Activated gamma-delta T cell (primary cell): ENCODE measurements at places on chromosomes 7 and 10.

DNA sequence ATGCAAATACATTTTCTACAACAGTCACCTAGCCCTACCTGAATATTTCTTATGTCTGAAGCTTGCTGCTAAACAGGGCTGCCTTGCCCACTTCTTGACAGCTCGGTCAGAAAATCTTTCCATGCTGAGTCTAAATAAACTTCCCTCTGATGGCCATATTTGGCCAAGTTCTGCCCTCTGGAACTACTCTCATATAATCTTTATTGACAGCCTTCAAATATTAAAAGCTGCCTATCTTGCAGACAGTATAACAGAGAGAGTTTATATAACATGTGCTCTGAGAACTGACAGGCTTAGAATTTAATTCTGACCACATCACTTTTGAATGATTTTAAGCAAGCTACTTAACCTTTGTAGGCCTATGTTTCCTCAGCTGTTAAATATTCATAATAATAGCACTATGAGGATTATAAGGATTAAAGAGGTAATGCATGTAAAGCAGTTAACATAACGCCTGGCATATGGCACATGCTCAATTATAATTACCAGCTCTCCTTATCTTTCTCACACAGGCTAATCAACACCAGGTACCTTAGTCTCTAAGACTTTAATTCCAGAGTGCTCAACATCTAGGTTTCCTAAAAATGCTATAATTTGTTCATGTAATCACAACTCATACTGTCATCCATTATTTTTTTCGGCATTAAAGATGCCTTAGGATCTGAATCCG, 334.1 kb downstream of the HPSE2 start:
- no peak for DNase-seq

DNA sequence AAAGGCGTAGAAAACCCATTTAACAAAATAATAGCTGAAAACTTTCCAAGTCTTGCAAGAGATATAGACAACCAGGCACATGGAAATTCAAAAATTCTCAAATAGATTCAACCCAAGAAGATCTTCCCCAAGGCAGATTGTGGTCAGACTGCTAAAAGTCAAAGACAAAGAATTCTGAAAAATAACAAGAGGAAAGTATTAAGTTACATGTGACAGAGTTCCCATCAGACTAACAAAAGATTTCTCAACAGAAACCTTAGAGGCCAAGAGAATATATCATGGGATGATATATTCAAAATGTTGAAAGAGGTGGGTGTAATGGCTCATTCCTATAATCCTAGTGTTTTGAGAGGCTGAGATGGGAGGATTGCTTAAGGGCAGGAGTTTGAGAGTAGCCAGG, 59.8 kb downstream of the TMEM178B start:
- no peak for DNase-seq

- DNase-seq: no peak
Observed at GRCh38 chr7:87599336-87599735, 1.3 kb downstream of the ABCB1 start.

DNA sequence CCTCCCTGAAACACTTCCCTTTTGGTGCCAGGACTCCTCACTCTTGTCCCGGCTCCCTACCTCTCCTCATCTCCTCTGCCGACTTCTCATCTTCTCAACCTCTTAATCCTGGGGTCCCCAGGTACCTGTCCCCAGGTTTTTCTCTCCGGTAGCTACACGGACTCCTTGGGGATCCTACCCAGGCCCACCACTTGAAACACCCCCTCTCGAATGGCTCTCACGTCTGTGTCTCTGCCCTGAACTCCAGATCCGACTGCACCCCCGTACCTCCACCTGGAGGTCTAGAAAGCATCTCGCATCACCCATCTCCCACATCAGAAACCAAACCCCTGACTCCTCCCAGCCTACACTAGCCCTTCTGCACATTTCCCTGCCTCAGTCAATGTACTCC, 4.8 kb downstream of the TBATA start:
- no peak for DNase-seq

DNA sequence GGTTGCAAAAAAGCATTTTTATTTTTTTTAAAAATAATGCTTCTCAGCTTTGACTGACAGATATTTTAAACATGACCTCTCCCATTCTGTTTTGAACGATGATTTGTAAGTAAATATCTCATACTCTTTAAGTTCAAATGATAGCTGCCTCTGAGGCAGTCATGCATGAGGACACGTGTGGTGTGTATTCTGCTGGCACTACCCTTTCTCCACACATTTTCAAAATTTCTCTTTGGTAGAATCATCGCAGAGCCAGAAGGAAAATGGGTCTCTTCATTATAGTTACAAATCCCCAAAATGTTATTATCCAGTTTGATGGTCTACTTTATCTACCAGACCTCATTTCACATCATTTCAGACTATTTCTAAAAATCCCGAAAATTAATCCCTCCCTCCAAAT, 55.1 kb downstream of the FZD1 start:
- no peak for DNase-seq

- no peak for DNase-seq
Observed at GRCh38 chr10:99630991-99631390, 10.8 kb upstream of the SLC25A28 start.

GRCh38 chr10:76020630-76021029, 589.2 kb downstream of the LRMDA start:
- DNase-seq: no peak

GRCh38 chr10:5603091-5603847, 63.1 kb downstream of the ASB13 start:
- no peak for DNase-seq

DNA sequence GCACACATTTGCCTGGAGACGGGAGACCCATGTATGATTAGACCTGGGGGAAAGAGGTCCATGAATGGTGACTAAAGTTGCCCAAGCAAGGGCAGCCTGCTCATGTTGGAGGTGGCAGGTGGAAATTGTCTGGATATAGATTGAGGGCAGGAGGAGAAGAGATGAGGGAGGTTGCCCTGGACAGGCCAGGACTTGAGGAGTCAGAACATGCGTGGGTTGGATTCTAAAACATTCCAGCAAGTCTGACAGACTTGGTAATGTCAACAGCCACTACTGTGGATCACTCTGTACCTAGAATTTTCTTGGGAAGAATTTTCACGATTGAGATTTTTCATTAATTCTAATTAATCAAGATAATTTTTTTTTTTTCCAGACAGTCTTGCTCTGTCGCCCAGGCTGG, 19.1 kb upstream of the SVOPL start:
- no peak for DNase-seq

DNA sequence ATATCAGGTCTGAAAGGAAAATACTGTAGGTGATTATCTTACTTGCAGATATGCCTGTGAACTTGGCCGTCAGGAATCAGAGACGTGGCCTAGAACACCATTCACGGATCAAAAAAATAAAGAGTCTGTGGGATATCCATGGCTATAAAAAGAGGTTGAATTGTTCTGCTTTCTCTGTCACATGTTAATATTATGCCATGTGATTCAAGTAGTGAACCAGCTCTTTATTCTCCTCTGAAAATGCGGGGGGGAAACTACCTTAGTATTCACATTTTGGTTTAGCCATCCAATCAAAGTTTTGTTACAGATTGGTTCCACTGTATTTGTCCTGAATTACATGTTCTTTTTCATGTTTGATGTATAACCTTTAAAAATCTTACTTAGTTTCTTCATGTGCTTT, 120.5 kb downstream of the CCNY start:
- DNase-seq: no peak

DNA sequence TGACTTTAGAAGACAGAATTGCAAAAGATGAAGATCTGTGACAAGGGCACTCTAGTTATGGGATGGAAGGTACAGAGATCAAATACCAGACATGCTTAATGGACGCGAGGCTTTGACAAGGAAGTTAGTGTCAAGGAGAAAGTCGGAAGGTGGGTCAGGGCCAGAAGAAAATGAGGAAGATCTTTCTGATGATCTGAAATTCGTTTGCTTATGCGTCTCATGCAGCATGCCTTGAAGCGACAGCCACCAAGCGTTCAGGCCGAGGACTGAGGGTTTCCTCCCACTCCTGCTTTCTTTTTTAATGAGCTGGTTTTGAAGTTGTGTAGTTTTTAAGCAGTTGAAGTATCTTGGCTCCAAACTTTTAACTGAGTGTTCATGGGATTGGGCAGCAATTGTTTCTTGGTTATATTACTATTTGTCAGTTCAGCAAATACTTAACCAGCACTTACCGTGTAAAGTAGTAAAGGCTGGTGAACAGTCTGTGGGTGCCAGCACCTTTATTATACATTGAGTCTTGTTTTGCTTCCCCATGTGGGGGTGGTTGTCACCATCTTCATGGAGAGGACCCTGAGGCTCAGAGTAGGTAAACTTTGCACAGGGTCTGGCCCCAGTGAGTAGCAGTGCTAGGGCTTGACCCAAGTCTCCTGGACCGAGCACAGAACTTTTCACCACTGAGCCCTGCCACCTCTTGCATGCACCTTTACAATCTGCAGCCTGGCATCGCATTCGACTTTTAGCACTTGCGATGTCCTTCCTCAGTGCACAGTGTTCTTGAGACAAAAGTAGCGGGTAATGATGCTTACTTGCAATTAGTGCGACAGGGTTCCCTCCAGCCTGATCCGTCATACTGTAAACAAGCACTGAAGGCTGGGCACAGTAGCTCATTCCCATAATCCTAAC, 14.3 kb upstream of the BHLHA15 start:
- no peak for DNase-seq

DNA sequence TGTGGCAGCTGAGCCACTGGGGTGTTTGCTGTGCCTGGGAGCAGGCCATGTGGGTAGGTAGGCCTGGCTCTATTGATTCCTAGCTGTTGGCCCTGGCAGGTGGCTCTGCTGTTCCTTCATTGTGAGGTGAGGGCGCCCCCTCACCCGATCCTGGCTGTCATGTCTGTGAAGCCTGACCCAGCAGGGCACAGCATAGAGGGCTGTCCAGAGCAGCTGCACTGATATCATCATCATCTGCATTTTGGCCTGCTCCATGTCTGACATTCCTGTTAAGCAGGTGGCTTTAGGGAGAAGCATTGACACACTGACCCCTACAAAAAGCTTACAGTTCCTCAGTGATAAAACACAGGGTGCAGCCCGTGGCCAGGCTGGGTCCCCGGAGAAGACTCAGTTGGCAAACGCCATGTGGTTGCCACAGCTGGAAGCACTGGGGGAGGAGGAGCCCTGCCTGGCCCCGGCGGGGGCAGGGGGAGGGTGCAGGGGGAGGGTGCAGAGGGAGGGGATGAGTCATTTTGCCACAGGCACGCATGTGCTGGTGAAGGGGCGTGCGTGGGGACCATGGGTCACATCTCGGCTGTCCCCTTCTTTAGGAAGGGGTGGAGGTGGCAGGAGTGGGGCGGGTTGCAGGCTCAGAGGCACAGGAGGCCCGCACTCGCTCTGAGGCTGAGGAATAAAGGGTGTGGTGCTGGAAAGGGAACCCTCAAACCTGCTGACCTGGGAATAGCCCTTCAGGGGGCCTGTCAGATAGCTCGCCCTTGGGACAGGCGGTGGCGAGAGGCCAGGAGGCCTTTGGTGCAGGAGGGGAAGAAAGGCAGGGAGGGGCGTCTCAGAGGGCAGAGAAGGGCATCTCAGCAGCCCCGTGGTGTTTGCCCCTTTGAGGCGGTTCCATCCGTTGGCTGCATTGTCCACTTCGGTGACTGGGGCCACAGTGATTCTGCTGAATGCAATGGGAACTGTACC, 31.6 kb downstream of the IKZF1 start:
- peak; percentile 76 for DNase-seq

DNA sequence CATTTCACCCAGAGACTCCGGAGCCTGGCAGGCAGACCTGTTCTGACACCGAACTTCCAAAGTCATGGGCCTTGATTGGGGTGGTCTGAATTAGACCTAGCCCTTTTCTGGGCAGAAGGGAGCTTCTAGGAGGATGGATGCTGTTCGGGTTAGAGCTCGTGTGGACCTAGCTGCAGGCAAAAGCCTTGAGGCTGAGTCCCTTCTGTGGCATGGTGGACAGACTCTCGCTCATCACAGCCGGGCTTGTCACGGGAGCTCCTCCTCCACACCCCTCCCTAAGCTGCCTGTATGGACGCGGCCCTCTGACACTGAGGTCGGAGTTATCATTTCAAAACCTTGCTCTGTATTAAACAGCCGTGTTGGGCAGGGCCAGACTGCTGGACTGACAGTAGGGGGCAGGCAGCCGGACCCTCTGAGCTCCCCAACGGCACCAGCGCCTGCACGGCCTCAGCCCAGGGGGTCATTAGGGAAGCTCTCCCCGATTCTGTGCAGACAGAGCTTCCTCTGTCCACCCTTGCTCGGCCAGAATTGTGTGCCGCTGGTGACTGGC, 2.2 kb downstream of the IRF5 start:
- no peak for DNase-seq

- DNase-seq: no peak
Observed at GRCh38 chr10:91164520-91165065, 55.9 kb upstream of the PCGF5 start.

DNA sequence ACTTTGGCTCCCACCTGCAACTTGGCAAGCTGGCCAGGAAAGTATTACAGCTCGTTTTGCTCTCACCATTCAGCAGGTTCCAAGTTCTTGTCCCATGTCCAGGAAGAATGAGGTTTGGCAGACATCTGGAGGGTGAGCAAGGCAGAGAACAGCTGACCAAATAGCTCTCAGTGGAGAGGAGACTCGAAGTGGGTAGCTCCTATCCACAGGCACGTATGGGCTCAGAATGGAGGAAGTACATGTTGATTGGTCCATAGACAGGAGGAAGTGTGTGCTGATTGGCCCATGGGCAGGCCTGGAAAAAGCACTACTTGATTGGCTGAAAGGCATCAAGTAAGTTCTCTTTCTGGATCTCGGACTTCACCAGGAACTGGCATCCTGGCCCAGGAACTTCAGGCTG, 3.0 kb upstream of the NCAPG2 start:
- no peak for DNase-seq

- no peak for DNase-seq
Observed at GRCh38 chr10:66931340-66931948, 5.6 kb downstream of the LRRTM3 start.

DNA sequence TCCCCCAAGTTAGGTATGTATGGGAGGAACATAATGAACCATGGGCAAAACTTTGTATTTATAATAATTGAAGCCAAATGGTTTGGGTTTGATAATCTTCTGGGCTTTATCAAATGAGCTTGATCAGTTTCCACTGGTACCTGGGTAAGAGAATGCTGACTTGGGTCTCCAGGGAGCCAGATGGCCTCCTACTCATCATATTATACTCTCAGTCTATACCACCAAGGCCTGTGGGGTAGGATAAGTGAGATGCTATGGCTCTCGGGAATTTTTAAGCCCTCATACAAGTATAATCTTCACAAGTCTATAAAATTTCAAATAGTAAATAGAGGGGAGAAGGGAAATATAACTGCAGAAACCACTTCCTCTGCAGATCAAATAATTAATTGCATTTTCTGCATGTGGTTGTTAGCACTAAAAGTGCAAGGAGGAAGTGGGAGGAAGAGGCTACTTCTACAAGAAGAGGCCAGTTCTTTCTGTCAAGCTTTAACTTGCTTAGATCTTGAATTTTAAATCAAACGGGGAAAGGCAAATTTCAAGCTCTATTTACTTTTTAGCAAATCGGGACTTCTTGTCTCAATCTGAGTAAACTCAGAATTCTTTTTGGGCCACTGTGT, 349.0 kb downstream of the SORCS1 start:
- DNase-seq: no peak

- DNase-seq: no peak
Observed at GRCh38 chr7:47942132-47942531, 6.1 kb downstream of the PKD1L1 start.

DNA sequence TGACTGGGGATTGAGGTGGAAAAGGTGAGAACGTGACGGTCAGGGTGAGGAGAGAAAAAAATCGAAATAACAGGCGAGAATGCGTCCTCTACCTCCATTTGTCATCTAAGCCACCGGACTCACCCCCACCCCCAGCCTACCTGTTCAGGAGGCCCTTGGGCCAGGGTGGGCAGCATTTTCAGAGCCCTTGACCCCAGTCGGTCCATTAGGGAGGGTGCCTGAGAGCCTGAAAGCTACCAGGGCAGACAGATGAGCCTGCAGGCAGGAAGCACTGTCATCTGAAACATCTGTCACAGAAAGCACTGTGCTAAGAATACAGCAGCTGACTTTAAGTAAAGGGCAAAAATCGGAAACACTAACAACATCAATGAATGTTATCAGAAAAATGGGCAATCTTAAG, 47.0 kb downstream of the MAD1L1 start:
- no peak for DNase-seq
